Daoy (cell line): ENCODE measurements at places on chromosomes 5 and 9. TPM values are rescaled to one million over a fixed set of nuclear protein-coding genes. Genes with fewer than 3 reads are reported as not detected.

- DNase-seq, result peak; percentile 82
Measured at GRCh38 chr5:66989286-66989685, 207.3 kb downstream of the CD180 start.

The COMMD10 gene
- 43.1 and 49.3 TPM in 2 replicates for total RNA-seq

GRCh38 chr9:137797206-137798120 is 80.1 kb upstream of the CACNA1B start:
- no peak for DNase-seq

DNA sequence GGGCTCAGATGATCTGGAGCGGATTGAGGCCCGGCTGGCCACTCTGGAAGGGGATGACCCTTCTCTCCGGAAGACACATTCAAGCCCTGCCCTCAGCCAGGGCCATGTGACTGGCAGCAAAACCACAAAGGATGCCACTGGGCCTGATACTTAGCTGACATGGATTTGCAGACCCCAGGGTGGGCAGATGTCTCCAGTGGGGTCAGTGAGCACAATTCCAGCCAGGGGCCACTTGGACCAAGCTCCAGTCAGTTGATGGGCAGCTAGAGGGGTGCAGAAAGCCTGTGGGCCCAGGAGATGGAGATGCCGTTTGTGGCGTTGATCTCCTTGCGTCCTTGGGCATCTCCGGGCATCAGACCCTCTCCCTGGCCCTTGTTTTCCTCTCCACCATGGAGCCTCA is 46.7 kb downstream of the PSD2 start:
- no peak for DNase-seq

- DNase-seq, result no peak
Measured at GRCh38 chr5:31397926-31398557, 133.9 kb downstream of the DROSHA start.

The OBP2A gene
- total RNA-seq, result not detected in 2 replicates

The PDGFRB gene
- total RNA-seq, result 8.6 and 9.4 TPM in 2 replicates

- no peak for DNase-seq
Measured at GRCh38 chr9:21744320-21744719, 58.1 kb upstream of the MTAP start.

GRCh38 chr9:77374266-77374665 is 196.9 kb downstream of the VPS13A start:
- no peak for DNase-seq

- DNase-seq, result no peak
Measured at GRCh38 chr9:93937193-93937592, 18.0 kb downstream of the BARX1 start.

GRCh38 chr9:34124099-34124498 is 2.4 kb downstream of the DCAF12 start:
- DNase-seq, result no peak

The HBEGF gene
- total RNA-seq, result 68.9 and 81.9 TPM in 2 replicates

- no peak for DNase-seq
Measured at GRCh38 chr9:135374591-135374990, 105.0 kb upstream of the PPP1R26 start.

- DNase-seq, result no peak
Measured at GRCh38 chr9:104463864-104464263, 40.2 kb upstream of the OR13F1 start.

The ITK gene
- total RNA-seq, result not detected in 2 replicates

DNA sequence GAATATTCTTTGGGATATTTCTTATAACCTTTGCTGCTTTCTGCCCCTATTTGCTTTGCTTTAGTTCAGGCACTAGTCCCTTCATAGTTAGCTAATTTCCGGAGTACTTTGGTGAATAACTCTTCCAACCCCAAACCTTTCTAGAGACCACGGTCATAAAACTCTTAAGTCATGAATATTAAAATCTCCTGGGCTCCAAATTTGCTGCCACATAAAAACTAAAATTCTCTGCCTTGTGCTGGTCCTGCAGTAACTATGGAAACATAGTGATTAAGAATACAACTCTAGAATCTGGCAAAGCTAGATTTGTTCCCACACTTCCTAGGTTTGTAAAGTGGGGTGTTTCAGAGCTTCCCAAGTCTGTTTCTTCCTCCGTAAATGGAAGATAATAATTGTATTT is 10.0 kb upstream of the ACTBL2 start:
- no peak for DNase-seq

The NDST1 gene
- total RNA-seq, result 16.1 and 34.7 TPM in 2 replicates

- DNase-seq, result no peak
Measured at GRCh38 chr5:159338118-159338517, 7.8 kb upstream of the IL12B start.

GRCh38 chr9:25850803-25851202 is 172.6 kb upstream of the TUSC1 start:
- no peak for DNase-seq

DNA sequence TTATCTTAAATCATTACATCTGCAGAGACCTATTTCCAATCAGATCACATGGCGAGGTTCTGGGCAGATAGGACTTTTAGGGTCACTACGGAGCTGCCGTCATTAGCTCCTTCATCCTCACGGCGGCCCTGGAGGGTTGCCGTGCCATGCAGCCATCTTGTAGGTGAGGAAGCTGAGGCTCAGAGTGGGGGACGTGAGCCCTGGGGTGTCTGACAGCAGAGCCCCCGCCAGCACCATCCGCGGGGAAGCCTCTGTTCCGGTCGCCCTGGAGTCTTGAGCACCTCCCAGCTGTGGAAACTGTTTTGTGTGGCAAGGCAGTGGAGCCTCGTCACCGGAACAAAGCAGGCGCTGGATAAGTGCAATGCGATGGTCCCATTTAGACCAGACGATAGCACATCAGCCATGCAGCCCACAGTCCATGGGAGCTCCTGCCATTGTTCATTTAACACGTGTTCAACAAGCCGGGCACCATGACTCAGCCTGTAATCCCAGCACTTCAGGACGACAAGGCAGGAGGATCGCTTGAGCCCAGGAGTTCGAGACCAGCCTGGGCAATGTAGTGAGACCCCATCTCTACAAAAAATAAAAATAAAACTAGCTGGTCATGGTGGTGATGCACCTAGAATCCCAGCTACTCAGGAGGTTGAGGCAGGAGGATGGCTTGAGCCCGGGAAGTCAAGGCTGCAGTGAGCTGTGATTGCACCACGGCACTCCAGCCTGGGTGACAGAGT is 61.9 kb downstream of the KCNT1 start:
- no peak for DNase-seq

The ECM2 gene
- 0.15 and 0.17 TPM in 2 replicates for total RNA-seq

- DNase-seq, result no peak
Measured at GRCh38 chr5:16626696-16627264, 10.0 kb upstream of the RETREG1 start.

The MRPS27 gene
- 91.3 and 117 TPM in 2 replicates for total RNA-seq
